B cell (primary cell): ENCODE measurements at places on chromosomes 11 and 22.

DNA sequence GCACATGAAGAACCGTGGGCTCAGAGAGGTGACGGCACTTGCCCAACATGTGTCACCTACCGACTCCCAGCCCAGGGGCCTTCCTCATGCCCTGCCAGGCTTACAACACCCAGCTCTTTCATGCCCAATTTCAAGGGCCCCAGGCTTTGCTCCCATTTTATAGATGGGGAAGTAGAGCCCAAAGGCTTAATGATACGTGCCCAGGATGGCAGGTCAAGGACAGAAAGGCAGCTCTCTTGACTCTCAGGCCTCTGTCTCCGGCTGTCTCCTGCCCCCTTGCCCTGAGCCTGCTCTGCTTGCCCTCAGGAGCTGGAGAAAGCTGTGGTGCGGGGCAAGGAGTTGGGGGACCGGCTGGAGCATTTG, 9.0 kb downstream of the CCDC88B start:
- no peak for DNase-seq

DNA sequence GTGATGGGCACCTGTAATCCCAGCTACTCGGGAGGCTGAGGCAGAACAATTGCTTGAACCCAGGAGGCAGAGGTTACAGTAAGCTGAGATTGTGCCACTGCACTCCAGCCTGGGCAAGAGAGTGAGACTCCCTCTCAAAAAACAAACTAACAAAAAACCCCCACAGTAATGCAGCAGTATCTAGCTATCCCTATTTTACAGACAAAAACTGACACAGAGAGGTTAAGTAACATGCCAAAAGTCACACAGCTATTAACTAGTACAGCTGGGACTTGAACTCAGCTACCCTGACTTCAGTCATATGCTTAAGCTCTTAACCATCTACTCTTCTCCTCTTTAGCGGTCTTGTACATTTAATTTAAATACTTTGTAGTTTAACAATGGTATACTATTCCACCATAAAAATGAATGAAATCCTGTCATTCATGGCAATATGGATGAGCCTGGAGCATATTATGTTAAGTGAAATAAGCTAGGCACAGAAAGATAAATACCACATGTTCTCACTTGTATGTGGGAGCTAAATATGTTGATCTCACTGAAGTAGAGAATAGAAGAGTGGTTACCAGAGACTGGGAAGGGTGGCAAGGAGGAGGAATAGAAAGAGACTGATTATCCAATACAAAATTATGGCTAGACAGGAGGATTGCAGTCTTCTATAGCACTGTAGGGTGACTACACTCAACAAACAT, 82.8 kb downstream of the DENND5A start:
- no peak for DNase-seq

GRCh38 chr11:113395782-113396336, 8.3 kb downstream of the ANKK1 start:
- DNase-seq, result no peak

- no peak for DNase-seq
Measured at GRCh38 chr11:121643479-121644186, 190.9 kb upstream of the SORL1-AS1 start.

DNA sequence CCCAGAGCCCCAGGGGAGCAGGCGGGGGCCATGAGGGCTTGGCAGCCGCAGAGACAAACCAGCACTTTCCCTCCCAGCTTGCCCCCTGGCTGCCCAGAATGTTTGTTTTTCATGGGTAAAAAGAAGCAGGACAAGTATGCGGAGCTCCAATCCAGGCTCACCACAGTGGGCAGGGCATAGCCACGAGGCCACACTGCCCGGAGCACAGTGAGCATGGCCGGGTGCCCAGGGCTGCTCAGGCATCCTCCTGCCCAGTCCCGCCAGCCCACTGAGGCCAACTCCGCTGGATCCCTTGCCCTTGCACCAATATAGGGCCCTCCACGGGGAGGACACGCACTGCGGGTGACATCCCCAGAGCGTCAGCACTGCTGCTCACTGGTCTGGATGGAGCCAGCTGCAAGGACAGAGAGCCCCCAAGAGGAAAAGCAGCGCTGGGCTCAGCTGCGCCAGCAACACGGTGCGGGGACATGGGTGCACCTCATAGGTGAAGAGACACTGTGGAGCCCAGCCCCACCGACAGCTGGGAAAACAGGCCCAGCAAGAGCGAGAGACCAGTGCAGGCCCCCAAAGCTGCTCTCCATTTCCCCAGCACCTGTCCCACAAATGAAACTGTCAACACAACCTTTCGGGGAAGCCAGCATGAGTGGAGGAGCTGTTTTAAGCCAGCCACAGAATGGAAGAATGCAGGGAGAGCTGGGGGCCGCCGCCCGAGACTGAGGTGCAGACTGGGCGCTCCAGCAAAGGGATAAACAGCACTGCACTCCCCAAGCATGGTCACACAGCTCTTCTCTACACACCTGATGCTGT, 24.8 kb downstream of the ARVCF start:
- DNase-seq, result no peak

GRCh38 chr11:108617055-108617454, 23.5 kb upstream of the EXPH5 start:
- DNase-seq, result no peak

DNA sequence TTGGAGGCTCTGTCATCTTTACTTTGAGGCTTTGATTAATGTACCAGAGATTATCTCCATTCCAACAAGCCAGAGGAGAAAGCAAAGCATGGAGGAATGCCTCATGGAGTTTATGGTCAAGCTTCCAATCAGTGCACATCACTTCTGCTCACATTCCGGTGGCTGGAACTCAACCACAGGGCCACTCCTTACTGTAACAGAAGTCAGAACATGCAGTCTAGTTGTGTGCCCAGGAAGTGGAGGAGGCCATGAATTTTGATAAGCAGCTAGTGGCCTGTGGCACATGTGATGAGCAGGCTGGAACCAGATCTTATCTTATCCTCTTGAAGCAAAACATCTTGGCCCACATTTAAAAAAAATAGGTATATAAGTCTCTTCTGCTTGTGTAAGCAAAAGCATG, 258.9 kb upstream of the ARHGAP20 start:
- DNase-seq, result no peak

GRCh38 chr11:61966734-61967115, 709 bp downstream of the FTH1 start:
- DNase-seq, result peak; percentile 58

DNA sequence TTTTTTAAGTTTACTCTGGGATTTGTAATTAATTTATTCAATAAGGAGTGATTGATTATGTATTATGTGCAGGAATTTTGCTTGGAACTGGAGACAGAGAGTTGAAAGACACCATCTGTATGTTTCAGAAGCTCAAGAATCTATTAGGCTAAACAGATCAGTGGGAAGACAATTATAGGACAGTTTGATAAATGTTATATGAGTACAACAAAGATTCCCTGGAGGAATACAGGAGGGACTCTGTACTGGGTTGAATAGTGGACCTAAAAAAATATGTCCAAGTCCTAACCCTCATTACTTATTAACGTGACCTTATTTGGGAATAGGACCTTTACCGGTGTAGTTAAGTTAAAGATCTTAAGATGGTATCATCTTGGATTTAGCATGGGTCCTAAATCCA, 681.2 kb downstream of the NELL1 start:
- no peak for DNase-seq

GRCh38 chr11:130560000-130560780, 111.7 kb downstream of the ADAMTS15 start:
- DNase-seq, result no peak

DNA sequence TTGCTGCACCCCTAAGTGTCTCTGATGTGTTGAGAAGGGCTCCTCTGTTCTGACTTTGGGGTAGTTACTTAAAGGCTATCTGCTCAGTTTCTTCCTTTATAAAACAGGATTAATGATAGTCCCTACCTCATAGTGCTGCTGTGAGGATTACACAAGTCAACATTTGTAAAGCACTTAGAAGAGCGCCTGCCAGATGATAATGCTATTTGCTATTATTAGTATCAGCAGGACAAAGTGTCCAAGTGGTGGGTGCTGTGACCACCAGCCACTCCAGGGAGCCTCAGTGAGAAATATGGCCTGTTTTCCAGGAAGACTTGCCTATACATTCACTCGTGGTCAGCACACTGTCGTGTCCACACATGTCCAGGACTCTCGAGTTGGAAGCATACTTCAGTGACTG, 16.2 kb downstream of the POU2F3 start:
- no peak for DNase-seq

GRCh38 chr11:61333550-61334433, 764 bp downstream of the TKFC start:
- DNase-seq, result no peak

GRCh38 chr11:86672007-86672621, at the start of gene ME3:
TSS of gene ME3 (minus strand) at chr11:86672616.
- peak; percentile 27 for DNase-seq

DNA sequence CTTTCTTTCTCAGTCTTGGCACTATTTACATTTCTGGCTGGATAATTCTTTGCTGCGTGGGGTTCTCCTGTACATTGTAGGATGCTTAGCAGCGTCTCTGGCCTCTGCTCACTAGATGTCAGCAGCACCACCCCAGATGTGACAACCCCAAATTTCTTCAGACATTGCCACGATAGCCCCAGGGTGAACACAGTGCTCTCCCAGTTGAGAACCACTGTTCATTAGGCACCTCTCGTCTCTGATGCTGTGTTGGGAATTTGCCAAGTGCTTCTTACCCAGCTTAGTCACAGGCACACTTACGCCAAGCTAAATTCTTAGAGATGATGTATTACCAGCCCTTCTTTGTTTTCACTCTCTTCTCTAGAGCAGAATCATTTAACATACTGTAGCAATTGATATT, 9.4 kb downstream of the TRIM6 start:
- DNase-seq, result no peak

GRCh38 chr11:33379947-33380346, 122.8 kb downstream of the HIPK3 start:
- DNase-seq, result peak; percentile 75

DNA sequence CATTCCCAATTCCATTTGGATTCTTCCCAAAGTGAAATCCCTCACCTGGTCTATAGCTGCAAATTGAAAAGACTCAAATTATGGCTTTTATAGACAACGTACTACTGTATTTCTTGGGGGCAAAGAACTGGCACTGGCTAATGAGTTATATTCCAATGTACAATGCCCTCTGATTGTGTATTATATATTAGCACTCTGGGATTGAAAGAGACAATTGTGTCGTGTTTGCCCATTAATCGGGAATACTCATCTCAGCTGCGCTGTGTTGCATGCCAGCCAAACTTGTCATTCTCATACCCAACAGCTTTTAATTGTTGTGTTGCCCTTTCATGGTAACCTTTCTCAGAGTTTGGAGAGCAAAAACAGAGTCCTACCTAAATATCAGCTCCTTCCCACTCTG, 55.0 kb upstream of the ZBTB44 start:
- no peak for DNase-seq

DNA sequence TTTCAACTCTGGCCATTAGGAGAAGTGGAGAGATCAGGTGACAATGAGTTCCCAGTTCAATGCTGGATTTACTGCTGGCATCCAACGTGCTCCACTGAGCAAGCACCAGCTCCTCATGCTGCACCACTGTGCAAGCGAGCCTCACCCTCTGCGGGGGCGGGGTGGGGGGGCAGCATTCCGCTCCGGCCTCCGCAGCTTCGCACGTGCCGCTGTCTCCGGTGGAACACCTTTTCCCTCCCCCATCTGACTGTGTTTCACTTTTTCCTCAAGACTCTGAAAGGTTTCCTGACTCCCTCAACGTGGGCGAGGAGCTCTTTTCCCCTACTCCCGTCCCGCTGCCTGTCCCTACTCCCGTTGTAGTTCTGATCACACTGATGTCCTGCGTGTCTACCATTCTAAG, 835 bp upstream of the RHOD start:
- no peak for DNase-seq

DNA sequence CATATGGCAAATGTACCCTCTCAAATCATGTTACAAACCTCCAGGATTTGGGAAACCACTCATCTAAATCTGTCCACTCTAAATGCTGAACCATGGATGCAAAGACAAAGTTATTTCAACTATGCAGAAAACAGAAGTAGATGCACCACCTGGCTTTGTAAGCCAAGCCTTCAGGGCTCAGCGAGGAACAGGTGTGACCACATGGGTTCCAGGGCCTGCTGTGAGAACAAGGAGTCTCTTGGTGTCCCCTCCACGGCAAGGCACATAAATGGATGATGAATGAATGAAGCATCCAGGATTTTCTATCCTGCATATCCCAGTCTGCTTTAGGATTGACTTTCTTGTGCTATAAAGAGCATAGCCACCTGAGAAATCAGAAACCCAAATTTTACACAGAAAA, 284.5 kb downstream of the LARGE1 start:
- DNase-seq, result no peak

DNA sequence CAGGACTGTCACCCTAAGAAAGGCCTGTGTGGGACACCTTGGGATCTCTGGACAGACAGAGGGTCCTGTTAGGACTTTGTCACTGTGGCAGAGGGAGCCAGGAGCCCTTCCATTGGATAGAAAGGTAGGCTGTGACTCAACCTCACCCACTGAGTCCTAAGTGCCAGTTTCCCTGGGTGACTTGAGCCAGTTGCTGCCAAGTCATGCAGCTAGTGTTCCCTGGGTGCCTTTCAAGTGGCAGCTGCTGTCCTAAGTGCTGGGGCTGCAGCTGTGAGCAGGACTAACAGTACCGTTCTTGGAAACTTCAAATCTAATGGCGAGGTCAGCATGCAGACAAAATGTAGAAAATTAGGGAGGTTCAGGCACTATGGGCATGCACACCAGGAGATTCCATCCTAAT, 393.7 kb downstream of the TMEM135 start:
- no peak for DNase-seq

DNA sequence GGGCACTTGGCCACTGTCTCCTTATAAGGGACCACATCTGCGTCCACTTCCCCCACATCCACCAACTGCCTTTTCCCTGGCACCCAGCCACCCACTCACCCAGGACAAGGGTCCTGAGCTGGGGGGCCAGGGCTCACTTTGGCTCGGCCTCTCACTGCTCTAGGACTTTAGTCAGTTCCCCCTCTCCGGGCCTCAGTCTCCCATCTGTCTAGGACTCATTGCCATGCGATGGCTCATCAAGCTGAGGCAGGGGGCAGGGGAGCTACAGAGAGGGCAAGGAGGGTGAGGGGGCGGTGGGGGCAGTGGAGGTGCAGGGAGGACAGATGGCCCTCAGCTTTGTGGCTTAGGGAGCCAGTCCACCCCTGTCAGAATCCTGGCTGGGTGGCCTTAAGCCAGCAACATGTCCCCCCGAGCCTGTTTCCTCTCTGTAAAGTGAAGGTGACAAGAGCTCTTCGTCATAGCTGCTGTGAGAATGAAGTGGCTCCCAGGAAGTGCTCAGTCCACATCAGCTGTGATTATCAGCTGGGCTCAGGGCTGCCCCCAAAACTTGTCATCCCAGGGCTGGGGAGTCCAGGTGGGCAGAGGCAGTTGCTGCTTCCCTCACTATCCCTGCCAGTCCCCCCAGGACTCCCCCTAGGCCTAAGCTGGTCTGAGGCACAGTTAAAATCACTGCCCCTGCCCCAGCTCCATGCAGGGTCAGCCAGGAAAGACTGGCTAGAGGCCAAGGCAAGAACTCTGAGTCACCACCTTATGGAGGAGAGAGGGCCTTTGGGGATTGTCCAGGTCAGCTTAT, 14.9 kb downstream of the RAC2 start:
- no peak for DNase-seq

- no peak for DNase-seq
Measured at GRCh38 chr11:6568191-6568918, 35.1 kb downstream of the RRP8 start.

GRCh38 chr11:3202305-3202704, 16.3 kb downstream of the MRGPRG start:
- no peak for DNase-seq

- DNase-seq, result no peak
Measured at GRCh38 chr22:18067121-18067520, 10.7 kb upstream of the PEX26 start.
